SIG-M5 (cell line): ENCODE measurements at places on chromosomes 1 and 21.

DNA sequence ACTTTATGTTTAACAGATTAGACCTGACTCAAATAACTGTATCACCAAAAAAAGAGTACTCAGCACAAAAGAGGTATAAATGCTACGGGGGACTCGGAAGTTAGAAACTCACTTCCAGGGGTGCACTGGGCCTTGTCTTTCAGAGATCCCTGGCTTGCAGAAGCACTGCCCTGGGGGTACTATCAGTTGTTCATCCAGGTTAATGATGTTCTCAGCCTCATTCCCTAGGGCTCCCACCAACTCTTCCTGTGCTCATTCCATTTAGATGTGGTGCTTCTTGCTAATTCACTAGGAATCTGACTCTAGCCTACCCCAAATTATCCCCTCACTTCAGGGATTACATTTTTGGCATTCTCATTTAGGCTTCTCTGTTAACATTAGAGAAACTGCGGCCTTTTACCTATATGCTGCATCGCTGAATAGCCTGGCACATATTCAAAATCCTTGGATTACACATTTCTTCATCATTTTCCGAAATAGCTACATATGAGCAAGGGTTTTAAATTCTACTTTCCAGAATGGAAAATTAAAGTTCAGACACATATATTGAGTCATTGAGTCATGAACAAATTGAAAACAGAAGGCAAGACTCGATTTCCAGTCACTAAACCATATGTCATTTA, 338.5 kb downstream of the KCTD3 start:
- DNase-seq = no peak

- DNase-seq = no peak
Observed at GRCh38 chr1:21270086-21270689, 20.1 kb downstream of the ECE1 start.

DNA sequence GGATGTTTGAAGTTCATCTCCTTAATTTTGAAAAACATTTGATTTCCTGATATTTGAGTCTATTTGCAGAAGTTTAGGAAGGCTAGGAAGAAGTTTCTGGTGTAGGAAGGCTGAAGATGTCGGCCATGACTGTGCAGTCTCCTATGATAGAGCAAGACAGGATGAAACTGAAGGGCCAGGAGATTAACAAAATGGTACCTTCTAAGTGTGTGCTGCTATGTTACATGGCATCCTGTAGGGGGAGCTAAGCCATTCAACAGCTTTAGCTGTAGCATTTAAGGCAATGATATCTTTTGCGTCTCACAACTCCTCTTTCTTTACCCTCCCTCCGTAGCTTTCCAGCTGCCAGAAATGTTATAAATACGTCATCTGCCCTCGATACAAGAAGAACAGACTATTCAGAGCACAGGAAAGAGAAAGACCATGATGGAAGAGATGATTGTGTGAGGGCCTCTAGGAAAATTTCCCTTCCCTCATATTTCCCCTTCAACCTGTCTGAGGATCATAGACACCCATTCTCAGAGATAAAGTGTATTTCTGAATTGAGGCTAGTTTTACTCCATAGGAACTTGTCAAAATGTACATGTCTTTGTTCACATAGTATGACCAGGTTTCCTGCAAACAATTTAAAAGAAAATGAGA, 61.1 kb downstream of the XCL1 start:
- DNase-seq = no peak

DNA sequence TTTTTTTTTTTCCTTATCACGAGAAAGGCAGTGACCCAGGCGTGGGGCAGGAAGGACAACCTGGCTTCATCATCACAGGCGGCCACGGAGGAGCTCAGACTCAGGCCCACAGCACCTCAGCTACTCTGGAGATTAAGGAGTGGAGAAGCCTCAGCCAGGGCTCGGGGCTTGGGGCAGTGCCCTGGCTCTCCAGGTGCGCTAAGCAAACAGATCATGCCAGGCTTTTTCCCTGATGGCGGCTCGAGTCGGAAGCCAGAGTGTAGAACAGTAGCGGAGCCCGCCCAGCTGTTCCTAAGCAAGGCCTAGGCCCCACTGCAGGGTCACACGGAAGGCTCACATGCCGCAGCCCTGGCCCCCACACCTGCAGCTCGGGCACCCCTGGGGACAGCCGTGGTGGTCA, 70.7 kb downstream of the AGPAT3 start:
- no peak for DNase-seq

DNA sequence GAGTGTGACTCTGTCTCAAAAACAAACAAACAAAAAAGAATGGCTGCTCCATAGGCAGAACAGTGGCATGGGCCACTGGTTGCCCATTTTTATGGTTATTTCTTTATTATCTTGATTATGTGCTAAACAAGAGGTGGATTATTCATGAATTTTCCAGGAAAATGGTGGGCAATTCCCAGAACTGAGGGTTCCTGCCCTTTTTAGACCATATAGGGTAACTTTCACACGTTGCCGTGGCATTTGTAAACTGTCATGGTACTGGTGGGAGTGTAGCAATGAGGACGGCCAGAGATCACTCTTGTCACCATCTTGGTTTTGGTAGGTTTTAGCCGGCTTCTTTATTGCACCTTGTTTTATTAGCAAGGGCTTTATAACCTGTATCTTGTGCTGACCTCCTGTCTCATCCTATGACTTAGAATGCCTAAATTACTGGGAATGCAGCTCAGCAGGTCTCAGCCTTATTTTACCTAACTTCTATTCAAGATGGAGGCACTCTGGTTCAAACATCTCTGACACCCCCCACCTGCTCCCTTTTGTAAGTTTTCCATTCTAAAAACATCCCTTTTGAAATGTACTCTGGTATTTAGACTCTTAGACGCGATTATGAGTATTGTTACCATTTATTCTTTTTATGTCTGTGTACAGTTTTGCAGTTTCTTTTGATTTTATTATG, 57.1 kb downstream of the RAVER2 start:
- DNase-seq = no peak

DNA sequence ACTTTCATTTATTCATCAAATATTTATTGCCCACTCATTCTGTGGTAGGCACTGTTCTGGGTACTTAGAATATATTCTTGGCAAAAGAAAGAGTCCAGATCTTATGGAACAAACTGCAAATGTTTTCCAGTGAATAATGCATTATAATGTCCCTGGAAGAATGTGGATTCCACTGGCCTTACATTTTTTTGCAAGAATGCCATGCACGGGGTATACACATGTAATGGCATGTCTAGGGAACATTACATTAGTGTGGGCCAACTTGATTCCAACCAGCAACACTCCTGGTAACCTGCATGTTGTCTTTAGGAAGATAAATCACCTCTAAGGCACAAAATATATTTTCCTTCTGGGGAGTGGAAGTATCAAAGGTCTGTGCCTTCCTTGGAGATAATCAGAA, 33.0 kb upstream of the IFI44L start:
- DNase-seq = no peak

GRCh38 chr1:10204003-10204642, 6.2 kb upstream of the KIF1B start:
- no peak for DNase-seq
